ENCODE measurements at places on chromosomes 13 and 19.

DNA sequence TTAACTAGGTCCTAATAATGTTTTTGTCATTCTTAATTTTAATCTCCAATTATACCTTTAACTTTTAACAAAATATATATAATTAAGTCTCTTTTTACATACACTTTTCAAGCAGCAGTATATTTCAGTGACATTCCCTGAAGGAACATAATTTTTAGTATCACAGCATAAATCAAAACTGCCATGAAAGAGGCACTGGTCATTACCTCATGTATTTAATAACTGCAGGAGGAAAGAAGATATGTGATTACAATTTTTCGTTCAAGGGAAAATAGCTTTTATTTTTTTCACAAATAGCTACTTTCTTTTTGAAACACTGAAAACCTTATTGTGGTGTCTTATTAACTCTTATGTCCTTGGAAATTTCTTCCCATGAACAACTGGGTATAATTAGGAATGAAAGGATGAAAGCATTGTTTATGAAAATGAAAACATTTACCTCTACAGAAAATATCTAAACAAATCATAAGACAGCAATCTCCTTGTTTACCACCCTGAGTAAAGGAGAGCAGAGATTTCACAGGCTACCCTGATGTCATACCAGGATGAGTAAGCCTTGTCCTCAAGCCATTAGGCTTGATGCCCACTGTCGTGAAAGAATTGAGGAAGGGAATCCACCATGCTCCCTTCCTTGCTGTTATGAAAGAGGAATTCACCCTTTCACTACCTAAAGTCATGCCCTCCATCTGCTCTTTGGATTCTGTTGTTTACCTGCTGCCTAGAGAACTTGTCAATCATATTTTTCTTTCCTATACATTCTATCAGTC is 877.2 kb upstream of the PCDH20 start:
- DNase-seq: peak; percentile 2

GRCh38 chr13:42950181-42950580 is 41.9 kb downstream of the EPSTI1 start:
- DNase-seq: no peak

GRCh38 chr19:44111910-44112463 is 1.2 kb upstream of the ZNF225 start:
- peak; percentile 87 for DNase-seq

DNA sequence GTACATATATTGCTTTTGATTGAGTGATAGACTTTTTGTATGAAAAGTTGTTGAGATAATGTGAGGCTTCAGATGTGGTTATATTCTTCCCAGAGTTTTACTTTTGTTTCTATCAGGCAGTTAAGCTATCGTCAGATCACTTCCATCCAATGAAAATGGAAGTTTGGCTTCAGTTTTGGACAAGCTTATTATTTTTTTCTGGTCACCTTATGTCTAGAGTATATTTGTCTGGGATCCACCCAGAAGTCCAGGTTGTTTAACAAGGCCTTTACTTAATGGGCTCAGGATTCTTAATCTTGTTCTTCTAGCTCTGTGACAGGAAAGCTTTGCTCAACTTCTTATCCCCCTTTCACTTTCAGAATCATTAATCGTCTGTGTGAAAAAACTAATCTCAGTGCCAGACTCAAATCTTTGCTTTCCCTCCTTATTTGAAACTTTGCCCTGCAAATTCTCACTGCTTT is 150.9 kb downstream of the PDS5B start:
- DNase-seq: peak; percentile 51

DNA sequence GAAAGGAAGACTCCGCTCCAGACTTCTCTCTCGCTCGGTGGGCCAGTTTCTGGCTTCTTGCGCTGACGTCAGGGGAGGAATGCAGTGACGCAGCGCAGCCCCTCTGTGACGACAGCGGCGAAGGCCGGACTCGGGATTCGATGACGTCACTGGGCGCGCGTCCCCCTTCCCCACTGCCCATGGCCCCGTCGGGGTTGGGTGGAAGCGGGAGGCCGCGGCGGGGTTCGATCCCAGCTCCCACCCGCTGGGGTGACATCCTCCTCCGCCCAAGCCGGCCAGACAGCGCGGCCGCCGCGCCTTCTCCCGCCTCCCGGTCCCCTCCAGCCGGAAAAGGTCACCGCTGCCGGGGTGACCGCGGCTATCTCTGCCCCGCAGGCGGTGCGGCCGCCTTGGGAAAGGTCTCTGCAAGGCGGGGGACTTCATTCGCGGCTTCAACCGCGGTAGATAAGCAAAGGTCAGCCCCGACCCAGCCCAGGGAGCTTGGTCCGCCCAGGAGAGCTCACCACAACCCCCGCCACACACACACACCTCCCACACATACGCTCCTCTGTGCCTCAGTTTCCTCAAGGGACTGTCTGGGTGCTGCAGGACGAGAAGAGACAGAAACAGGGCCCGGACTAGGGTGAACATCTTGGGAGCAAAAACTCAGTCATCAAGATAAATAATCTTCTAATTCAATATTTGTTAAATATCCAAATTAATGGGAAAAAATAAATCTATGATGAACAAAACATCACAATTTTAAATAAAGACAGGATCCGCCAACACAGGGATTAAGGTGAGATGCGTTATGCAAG is 844 bp upstream of the RFX1 start:
- DNase-seq: no peak

DNA sequence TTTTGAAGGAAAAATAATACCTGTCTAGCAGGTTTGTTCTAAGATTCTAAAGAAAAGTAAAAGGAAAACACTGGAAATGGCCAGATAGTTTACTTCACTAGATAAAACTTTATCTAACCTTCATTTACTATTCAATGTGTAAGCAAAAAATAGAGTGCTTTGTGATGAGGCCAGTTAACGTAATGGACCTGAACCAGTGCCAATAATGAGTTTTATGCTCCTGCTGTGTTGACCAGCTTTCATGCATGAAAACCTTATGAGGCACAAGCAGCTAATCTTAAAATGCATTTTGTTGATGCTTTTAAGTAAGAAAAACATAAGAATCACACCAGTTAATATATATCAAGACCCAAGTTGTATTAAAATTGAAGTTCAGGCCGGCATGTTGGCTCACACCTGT is 617.2 kb upstream of the GPC6 start:
- no peak for DNase-seq

GRCh38 chr19:8004723-8005513 is 523 bp downstream of the ELAVL1 start:
- DNase-seq: peak; percentile 40

DNA sequence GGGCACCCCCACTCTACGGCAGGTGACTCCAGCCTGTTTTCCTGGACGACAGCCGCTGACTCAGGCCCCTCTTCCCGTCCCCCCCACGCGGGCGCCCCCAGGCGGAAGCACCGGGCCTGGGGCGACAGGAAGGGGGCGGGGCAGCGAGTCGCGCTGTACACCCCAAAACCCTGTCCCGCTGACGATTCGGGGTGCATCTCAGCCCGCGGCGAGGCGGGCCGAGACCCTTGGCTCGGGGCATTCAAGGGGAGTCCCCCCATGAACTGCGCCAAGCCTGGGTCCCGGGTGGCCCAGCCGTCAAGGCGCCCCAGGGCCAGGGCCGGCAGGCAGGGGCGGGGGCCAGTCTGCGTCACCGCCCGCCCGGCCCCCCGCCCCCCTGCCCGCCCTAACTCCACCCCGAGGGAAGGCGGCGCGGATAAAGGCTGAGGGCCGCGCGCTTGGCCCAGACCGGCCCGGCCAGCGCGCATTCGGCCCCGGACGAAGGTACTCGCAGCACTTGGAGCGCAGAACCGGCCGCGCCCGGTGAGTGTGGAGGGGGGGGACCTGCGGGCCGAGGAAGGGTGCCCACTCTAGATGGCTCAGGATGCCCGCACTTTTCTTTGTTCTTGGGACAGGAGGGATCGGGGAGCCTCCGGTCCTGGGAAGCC is at the start of gene MIDN:
MIDN (plus strand) TSS at position 445 of the 647 bp plus-strand sequence. CDS start 1,714 bp downstream, outside the sequence.
- DNase-seq: peak; percentile 95

DNA sequence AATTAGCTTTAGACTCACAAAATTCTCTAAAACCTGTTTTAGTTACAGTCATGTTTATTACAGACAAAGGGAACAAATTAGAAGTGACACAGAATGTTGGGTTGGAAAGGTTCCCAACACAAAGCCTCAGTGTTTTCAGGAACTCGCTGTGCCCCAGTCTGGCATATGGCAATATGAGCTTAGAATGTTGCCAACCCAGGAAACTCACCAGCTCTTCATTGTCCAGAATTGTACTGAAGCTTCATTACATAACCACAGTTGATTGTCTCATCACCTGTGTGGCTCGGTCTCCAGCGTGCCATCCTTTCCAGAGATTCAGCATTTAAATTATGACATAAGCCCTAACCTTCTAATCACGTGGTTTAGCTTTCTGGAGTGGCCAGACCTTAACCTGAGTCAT is 19.1 kb downstream of the ZNF264 start:
- DNase-seq: no peak

DNA sequence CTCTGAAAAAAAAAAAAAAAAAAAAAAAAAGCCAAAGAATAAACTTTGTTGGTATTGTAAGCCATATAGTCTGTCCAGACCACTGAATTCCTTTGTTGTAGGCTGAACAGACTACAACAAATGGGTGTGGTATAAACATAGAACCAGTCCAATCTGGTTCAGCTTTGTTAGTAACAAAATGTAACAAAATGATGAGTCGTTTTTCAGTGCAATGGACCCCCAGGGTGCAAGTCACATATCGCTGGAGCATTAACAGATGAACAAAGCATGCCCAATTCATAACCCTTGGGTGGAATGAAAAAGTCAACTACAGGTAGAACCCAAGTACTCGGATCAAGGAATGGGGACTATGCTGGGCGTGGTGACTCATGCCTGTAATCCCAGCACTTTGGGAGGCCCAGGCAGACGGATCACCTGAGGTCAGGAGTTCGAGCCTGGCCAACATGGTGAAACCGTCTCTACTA is 13.6 kb upstream of the FCHO1 start:
- no peak for DNase-seq

DNA sequence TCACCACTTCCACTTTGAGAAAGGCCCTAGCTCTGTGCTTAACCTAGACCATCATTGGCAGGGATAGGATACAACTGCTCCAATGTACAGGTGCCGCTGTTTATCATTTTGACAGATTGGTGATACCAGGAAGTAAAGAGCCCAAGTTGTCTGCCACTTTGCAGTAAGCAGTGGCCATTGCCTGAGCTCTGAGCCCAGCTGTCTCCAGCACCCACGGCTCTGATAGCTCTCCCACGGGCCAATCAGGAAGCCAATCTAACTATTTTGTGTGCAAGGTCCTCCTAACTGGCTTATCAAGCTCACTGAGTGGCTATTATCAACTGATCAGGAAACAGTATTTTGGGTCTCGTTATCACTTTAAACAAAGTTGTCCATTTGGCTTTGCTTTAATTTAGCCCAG is 181.1 kb downstream of the DCT start:
- no peak for DNase-seq

DNA sequence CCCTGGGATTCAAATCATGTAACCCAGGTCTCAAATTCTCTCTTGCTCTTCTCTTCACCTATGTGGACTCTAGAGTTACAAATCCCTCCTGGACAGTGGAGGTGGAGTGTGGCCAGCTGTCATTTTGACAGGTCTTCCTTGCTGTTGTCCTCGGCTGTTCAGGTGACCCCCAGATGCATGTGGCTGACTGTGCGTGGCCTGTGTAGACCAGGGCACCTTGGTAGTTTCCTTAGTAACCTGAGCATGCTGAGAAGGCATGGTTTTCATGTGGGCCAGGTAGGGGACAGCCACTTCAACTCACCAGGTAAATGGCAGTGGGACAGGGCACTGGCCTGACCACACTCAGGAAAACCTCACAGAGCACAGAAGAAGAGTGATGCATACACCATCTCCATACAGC is 155.0 kb upstream of the TSHZ3 start:
- DNase-seq: no peak

- peak; percentile 94 for DNase-seq
These were observed 18.8 kb downstream of the FLT1 start for GRCh38 chr13:28475916-28476725.

DNA sequence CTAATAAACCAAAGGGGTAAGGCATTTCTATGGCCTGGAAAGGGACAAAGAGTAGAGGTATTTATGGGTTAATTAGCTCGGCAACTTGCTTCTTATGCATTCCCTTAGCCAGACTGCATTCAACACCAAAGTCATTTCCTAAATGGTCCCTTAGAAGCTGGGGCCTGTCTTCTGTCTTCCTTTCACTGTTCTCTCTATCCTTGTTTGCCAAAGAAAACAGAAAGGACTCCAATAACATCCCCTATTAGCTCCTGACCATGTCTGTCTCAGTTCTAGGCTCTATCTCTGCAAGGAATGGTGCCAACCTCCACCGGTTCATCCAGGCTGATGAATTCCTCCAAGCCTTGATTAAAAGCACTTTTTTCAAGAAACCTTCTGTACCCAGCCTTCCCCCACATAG is 123.5 kb downstream of the KCTD12 start:
- DNase-seq: no peak

- DNase-seq: peak; percentile 77
These were observed 265.9 kb downstream of the MYO16 start for GRCh38 chr13:108895220-108895704.

DNA sequence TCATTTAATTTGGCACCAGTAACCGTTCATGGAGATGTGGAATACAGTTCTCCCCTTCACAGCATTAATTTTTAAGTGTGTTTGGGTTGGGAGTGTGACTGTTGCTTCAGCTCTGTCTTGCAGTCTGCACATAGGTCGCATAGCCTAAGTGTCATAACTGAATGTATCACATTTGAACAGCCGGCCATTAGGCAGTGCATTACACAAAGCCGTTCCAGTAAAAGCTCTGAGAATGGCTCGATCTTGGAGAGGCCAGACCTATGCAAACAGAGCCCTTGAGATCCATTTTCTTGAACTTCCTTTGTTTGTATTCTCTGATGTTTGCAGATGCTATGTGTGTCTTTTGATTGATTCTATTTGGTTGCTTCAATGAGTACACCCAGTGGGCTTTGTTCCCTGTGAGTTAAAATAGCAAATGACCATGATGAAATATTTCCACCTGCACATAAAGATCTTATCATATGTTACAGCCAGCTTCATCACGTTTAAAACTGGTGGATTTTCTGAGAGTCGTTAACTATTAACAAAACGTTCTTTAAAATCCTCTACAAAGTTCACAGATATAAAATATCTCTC is 1104.9 kb upstream of the SLC10A2 start:
- DNase-seq: no peak

DNA sequence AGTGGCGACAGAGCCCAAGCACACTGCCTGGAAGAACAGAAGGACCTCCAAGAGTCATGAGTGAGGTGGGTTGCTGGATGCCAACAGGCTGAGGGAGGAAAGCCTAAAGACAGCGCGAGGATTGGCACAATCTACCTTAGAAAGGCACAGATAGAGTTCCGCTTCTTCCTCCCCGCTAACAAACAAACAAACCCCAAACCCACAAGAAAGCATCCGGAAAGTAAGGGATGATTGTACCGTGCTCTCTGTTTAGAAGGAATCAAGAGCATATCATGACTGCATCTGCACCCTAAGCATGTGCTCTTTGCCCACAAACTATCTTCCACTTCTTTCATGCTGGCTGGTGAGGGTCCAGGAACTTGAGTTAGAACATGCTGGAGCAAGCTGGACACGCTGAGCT is 233.0 kb upstream of the KLF12 start:
- DNase-seq: no peak

DNA sequence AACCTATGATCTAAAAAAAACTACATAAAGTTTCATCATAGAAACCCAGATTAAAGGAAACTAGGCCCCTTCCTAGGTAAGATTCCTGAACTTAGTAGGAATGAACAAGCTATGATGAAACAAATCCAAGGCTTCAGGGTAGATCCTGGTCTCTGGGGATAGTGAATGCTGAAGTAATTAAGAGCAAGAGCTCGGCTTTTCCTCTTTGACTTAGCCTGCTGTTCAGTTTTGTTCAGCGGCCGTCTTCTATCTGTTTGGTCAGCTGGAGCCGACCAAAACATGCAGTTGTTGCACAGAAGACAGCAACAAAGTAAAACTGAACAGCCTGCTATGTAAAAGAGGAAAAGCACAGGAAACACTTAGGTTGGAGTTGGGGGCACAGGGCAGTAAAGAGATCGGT is 44.1 kb upstream of the RFXAP start:
- no peak for DNase-seq
